Suprapubic skin (tissue), 4 donors: ENCODE measurements at places on chromosomes 16 and 17. TPM values are rescaled to one million over a fixed set of nuclear protein-coding genes. Genes with fewer than 3 reads are reported as not detected.

ITGB4 gene
- total RNA-seq, result 543 TPM

OTOA gene
- total RNA-seq, result not detected

CD300H gene
- not detected for total RNA-seq

DNA sequence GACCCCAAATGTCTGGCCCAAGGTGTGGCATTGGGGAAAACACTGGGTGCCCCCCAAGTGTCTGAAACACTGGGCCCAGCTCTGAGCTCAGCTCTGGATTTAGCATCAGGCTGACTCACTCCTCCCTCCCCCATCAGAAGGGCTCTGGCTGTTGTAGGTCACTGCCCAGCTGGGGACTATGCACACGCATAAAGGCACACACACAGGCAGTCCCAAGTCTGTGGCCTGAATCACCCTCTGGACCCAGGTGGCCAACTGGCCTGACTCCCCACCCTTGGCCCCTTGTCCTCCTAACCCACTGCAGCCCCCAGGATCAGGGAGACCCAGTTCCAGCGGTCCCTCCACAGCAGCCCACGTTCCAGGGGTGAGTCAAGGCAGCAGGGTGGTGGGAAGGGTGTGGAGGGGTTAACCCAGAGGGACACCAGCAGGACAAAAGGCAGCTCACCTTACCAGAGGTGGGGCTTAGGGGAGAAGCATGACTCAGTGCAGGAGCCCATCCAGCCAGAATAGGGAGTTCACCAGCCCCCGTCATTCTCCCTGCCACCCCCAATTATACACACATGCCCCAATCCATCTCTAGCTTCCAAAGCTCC lies 47.0 kb downstream of the MYO18A start:
- H3K36me3 ChIP-seq, result peaks cover 3% of the 10 kb centered on the region
- H3K27me3 ChIP-seq, result no peaks in the 10 kb centered on the region
- peaks cover 17% of the 10 kb centered on the region for H3K4me1 ChIP-seq
- DNase-seq, result no peak
- H3K27ac ChIP-seq, result peak overlapping the region; percentile 49
- no peak overlapping the region for H3K4me3 ChIP-seq

DNA sequence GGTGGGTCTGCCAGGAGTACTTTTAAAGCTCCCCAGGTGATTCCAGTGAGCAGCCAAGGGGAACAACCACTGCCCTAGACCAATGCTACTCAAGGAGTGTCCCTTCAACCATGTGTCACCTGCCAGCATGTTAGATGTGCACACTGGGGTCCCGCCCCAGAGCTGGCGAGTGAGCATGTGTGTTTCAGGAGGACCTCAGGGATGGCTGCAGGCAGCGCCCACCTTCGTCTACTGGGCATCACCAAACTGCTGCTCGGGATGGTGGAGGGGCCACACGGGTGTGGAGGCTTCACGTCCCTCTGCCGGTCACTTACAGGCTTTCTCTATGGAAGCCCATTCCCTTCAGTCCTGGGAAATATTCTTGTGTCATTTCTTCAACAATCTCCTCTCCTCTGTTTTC lies 29.0 kb upstream of the DOC2B start:
- DNase-seq, result no peak
- H3K36me3 ChIP-seq, result peaks cover 2% of the 10 kb centered on the region
- no peak overlapping the region for H3K4me3 ChIP-seq
- H3K27me3 ChIP-seq, result peaks cover 3% of the 10 kb centered on the region

DNA sequence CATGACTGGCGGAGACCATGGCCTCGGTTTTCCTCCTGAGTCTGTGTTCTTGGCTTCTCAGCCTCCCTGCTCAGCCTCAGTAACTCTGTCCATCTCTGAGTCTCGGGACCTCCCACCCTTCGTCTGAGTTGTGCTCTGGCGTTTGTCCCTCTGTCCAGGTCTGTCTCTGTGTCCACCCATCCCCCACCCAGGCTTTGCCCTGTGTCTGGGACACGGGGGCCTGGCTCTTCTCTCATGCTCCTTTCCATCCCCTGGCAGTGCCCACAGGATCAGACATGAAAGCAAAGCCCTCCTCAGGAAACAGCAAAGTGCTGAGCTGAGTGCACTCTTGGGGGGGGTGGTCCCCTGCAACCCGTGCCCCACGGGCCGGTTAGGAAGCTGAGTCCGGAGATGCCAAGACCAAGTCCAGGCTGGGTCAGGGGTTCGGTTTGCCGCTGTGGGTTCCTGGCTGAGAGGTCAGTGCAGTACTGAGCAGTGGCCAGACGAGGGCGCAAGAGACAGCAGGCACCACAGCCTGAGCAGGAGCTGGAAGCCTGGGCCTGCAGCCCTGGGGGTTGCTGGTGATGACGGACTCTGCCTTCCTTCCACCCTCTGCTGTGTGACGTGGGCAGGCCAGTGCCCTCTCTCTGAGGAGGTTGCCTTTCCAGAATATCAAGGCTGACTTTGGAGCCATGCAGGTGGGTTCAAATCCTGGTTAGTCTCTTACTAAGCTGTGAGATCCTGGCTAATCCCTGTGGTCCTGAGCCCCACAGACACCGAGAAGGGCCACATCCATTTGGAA lies 2.5 kb downstream of the P2RX1 start:
- H3K4me1 ChIP-seq, result peaks cover 27% of the 10 kb centered on the region
- H3K27me3 ChIP-seq, result no peaks in the 10 kb centered on the region
- DNase-seq, result no peak
- no peak overlapping the region for H3K4me3 ChIP-seq
- no peak overlapping the region for H3K27ac ChIP-seq

DNA sequence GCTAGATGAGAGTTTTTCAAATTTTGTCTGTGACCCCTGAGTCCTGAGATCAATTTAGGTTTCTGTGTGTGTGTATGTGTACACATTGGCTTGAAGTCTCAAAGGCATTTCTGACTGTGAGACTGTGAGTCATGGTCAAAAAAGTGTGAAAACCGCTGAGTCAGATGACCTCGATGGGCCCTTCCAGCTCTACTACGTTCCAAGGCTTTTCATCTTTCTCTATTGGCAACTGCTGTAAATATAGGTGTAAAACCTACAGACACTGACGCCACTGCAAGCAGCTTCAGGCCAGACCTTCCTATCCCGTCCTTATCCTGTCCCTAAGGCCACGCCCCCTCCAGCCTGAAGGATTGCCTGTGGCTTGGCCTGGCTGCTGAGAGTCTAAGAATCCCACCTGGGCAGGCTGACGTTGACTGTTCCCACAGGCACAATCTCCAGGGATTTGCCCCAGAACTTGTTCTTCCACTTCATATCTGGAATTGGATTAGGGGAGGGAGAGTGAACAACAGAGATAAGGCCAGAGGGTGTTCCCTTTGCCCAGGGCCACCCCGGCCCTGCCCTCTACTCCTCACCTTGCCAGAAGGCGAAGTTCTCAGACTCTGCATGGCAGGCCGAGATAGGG lies 11.3 kb downstream of the OSBPL7 start:
- peak; percentile 46 for DNase-seq
- peaks cover 49% of the 10 kb centered on the region for H3K36me3 ChIP-seq
- no peak overlapping the region for H3K27ac ChIP-seq
- H3K27me3 ChIP-seq, result no peaks in the 10 kb centered on the region
- peaks cover 24% of the 10 kb centered on the region for H3K4me1 ChIP-seq

DNA sequence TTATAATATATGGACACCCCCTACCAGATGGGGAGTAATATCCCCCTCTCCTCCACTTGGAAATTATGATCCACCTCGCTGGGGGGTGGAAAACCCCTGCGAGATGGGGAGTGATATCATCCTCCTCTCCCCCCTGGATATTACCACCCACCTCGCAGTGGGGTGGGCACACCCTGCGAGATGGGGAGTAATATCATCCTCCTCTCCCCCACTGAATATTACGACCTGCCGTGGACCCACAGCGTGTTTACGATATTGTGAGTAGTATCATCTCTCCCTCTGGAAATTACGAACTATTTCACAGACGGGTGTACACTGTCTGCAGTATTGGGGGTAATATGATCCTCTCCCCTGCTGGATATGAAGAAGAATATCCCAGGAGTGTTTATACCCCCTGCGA lies 228.3 kb upstream of the WSCD1 start:
- no peak for DNase-seq
- no peak overlapping the region for H3K27ac ChIP-seq
- no peak overlapping the region for H3K4me3 ChIP-seq
- no peaks in the 10 kb centered on the region for H3K27me3 ChIP-seq
- no peaks in the 10 kb centered on the region for H3K36me3 ChIP-seq
- no peaks in the 10 kb centered on the region for H3K4me1 ChIP-seq

KIF19 gene
- total RNA-seq, result 1.3 TPM

GAS7 gene
- total RNA-seq, result 106 TPM

DNA sequence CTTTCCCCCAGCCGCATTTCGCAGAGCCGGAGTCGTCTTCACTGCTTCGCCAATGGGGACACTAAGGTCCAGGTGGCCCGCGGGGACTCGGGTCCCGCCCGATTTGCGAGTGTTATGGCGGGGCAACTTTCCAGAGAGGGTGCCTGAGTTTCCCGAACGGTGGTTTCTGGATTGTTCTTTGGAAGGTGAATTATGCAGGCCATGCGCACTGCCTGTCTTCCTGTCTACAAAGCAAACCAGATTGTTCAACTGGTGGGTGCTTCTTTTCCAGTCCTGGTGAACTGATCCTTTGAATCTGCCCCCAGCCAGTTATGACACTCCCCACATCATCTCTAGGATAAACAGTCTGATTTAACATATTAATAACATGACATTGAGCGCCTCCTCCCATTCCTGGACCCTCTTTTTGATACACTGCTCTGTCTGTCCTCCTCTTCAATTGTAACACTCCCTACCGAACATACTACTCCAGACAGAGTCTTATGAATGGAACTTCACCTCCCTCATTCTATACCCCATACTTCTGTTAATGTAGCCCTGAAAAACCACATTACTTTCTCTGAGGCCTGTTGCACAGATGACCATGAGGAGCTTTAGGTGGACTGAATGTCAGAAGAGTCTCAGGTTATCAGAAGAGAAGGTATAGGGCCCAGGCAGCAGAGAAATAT lies 159.0 kb downstream of the RAB11FIP4 start:
- H3K36me3 ChIP-seq, result no peaks in the 10 kb centered on the region
- H3K27ac ChIP-seq, result peak overlapping the region; percentile 89
- DNase-seq, result no peak
- H3K4me1 ChIP-seq, result peaks cover 17% of the 10 kb centered on the region
- no peaks in the 10 kb centered on the region for H3K27me3 ChIP-seq

- H3K36me3 ChIP-seq, result no peaks in the 10 kb centered on the region
- H3K4me1 ChIP-seq, result no peaks in the 10 kb centered on the region
- H3K27ac ChIP-seq, result no peak overlapping the region
- no peak for DNase-seq
- no peak overlapping the region for H3K4me3 ChIP-seq
- no peaks in the 10 kb centered on the region for H3K27me3 ChIP-seq
Measured at GRCh38 chr17:56317351-56318208, 164.3 kb downstream of the ANKFN1 start.

DNA sequence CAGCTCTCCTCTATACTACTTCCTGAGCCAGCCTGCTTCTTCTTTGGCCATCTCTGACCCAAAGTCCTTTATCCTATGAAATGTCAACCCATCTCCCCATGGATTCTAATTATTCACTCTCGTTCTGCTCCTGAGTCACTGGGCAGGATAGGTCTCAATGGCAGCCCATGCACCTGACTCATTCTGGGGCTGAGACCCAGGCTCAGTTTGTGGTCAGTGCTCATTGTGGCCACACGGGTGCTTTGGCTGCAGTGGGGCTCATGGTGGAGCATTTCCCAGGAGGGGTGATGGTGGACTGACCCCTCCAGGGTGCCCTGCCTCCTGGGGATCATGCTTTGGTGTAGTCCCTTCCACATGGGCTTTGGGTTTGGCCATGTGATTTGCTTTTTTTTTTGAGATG lies 154.8 kb upstream of the WSCD1 start:
- H3K4me3 ChIP-seq, result no peak overlapping the region
- H3K27me3 ChIP-seq, result peaks cover 4% of the 10 kb centered on the region
- no peak overlapping the region for H3K27ac ChIP-seq
- DNase-seq, result no peak

- peaks cover 56% of the 10 kb centered on the region for H3K4me1 ChIP-seq
- no peak overlapping the region for H3K4me3 ChIP-seq
- no peak for DNase-seq
- H3K27ac ChIP-seq, result no peak overlapping the region
- H3K27me3 ChIP-seq, result no peaks in the 10 kb centered on the region
Measured at GRCh38 chr17:77480509-77481215, 339.9 kb downstream of the SEC14L1 start.

PYDC1 gene
- 4.2 TPM for total RNA-seq

SULT1A1 gene
- total RNA-seq, result 2.7 TPM

GPR179 gene
- total RNA-seq, result not detected

NFATC2IP gene
- 65.3 TPM for total RNA-seq

DNA sequence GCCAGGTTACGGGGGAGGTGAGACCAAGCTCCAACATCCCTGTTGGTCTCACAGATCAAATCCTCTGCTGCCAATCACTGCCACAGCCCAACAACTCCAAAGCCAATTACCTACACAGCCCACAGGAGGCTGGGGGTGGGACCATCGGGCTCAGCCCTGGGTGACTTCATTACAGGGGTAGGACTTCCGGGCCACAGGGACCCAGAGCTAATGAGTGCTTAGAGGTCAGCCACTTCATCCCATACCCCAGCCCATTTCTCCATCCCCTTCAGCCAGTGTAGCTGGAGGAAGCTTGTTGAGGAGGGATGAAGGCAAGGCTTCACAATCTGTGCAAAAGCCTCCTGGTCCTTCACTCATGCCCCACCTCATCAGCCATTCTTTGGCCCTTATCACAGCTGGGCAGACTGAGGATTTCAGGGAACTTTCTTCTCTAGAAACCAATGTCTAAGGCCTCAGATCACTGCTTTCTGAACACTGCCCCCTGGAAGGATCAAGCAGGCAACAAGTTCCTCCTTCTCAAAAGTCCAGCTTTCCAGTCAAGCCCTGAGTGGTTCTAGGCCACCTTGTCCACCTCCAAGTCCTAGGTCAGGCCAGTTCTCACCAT lies 5.8 kb downstream of the FOXN1 start:
- H3K4me3 ChIP-seq, result no peak overlapping the region
- no peak for DNase-seq
- peaks cover 41% of the 10 kb centered on the region for H3K4me1 ChIP-seq
- peaks cover 15% of the 10 kb centered on the region for H3K27me3 ChIP-seq
- H3K36me3 ChIP-seq, result no peaks in the 10 kb centered on the region

DNA sequence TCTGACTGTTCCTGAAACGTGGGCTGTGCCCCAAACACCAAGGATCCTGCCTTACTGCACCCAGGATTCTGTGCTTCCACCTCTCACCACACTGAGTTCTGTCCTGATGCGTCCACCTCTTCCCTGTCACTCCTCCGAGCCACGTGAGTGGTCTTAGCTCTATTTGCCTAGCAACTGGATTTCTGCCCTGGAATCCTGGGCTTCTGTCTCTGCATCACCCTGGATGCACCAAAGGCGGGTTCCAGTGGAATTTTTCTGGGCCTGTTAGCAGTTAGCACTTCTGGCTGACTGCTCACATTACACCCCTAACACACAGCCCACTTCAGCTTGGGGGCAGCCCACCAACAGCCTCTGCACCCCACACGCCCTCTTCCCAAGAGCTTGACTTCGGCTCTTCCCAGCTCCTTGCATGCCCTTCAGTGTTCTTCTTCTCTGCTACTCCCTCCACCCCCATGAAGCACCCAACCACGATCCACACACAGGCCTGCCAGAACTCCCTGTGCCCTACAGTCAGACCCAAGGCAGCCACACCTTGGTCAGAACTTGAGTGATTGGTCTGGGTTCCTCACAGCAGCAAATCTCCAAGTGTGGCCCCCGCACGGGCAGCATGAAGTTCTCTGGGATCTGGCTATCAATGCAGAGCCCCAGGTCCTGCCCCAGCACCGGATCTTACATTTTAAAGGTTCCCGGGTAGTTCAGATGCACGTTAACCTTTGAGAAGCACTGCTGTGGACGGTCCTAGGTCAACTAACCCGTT lies 129.8 kb upstream of the RCVRN start:
- H3K27me3 ChIP-seq, result no peaks in the 10 kb centered on the region
- peak overlapping the region; percentile 38 for H3K4me3 ChIP-seq
- H3K4me1 ChIP-seq, result peaks cover 44% of the 10 kb centered on the region
- DNase-seq, result no peak
- peaks cover 3% of the 10 kb centered on the region for H3K36me3 ChIP-seq

GRCh38 chr17:32226886-32227285 lies 38.7 kb upstream of the RHBDL3 start:
- no peak overlapping the region for H3K4me3 ChIP-seq
- H3K36me3 ChIP-seq, result peaks cover 31% of the 10 kb centered on the region

KRT14 gene
- 9,766 TPM for total RNA-seq
